H7 (cell line): ENCODE measurements at places on chromosomes 16 and 17. TPM values are rescaled to one million over a fixed set of nuclear protein-coding genes. Genes with fewer than 3 reads are reported as not detected.
A peak's percentile ranks its signal among the peaks of the same experiment; 100 is the strongest.

- DNase-seq: peak; percentile 67
Observed at GRCh38 chr16:84526794-84527531, 22.5 kb upstream of the MEAK7 start.

- DNase-seq: no peak
Observed at GRCh38 chr17:40510328-40510648, 8.9 kb upstream of the TNS4 start.

LASP1 gene
- total RNA-seq: 122 and 149 TPM in 2 replicates

SOX15 gene
- total RNA-seq: 33.8 and 44.0 TPM in 2 replicates

PSMD12 gene
- 27.5 and 27.8 TPM in 2 replicates for total RNA-seq
